ENCODE measurements at places on chromosomes 3 and 15. TPM values are rescaled to one million over a fixed set of nuclear protein-coding genes. Genes with fewer than 3 reads are reported as not detected.

The GPR62 gene
- 0.02 TPM for total RNA-seq

- no peak for DNase-seq
Observed at GRCh38 chr3:12179441-12179840, 20.7 kb upstream of the TIMP4 start.

DNA sequence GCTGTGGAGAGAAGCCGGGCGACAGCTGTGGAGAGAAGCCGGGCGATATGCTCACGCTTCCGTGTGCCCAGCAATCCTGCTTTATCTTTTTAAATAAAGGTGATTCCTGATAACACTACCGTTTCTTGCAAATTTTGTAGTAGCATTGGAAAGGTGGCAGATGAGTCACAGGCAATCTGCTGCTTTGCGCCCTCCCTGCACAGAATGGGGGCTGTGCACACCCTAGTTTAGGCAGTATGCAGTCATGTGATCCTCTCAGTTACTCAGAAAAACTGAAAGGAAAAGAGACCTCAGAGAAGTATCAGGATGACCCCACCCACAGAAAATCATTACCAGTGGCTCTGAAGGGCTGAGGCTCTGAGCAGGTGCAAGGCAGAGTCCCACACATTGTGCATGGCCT, 24.9 kb upstream of the TMCC1 start:
- DNase-seq: no peak

- no peak for DNase-seq
Observed at GRCh38 chr3:9298236-9298635, 48.8 kb upstream of the SRGAP3 start.

The PARP15 gene
- not detected for total RNA-seq

The C3orf20 gene
- not detected for total RNA-seq

The HRH1 gene
- 13.9 TPM for total RNA-seq

DNA sequence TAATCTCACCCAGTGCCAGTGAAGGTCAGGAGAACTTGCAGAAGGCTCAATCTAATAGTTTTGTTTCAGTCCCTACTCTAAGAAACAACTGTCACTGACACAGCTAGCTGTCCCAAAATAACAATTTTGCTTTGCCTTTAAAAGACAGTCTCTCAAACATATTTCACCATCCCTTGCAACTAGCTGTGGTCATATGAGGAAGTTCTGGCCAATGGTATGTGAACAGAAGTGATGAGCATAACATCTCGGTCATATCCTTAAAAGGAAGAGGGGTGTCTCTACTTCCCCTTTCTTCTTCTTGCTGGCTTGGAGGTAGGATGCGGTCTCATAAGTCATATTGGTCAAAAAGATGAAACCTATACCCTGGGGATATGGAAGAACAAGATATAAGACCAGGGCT, 198.1 kb downstream of the NEK10 start:
- DNase-seq: no peak

The KLHL40 gene
- not detected for total RNA-seq

The GOLGA6D gene
- not detected for total RNA-seq

The RASA2 gene
- total RNA-seq: 16.4 TPM

The GAP43 gene
- total RNA-seq: 0.71 TPM

- DNase-seq: peak; percentile 98
Observed at GRCh38 chr3:107208100-107208499, 169.1 kb upstream of the CCDC54 start.

DNA sequence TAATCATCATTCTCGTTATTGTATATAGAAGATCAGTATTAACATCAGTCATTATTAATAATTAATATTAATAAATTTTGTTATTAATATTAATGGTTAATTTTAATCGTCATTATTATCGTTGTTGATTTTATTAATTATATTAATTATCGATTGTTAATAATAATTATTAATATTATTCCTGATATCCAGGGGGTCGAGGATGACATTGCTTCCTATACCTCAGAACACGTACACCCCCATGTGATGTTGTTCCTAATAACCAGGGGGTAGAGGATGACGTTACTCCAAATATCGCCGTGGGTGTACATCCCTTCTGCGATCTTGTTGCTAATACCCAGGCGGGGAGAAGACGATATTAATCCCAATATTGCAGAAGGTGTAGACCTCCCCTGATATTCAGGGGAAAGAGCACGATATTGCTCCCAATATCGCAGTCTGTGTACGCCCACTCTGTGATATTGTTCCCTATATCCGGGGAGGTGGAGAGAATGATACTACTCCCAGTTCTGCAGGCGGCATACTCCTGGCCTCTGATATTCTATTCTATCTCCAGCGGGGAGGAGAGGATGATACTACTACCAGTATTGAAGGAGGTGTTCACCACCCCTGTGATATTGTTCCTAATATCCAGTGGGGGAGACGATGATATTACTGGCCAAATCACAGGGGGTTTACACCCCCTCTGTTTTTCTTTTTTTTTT, 22.3 kb upstream of the BMF start:
- DNase-seq: no peak

DNA sequence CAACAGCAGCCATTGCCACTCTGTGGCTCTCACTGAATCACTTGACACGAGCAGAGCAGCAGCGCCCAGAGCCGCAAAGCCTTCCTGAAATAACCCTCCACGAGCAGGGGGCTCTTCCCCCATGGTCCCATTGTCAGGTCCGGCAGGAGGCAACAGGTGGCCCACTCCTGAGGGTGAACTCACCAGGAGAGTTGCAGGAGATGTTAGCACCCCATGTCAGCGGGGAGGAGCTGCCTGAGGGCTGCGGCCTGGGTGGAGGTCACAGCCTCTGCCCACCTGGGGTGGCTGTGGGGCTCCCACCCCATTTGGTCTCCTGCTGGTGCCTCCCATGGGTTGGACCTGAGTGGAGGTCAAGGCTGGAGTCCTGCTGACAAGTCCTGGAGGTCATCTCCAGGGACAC, 12.3 kb upstream of the C3orf22 start:
- DNase-seq: no peak

GRCh38 chr3:171838218-171838720, 4.9 kb upstream of the TMEM212 start:
- peak; percentile 71 for DNase-seq

- peak; percentile 19 for DNase-seq
Observed at GRCh38 chr3:84724877-84725276, 233.9 kb upstream of the CADM2 start.

GRCh38 chr3:141063831-141064230, 12.7 kb downstream of the SPSB4 start:
- DNase-seq: no peak

DNA sequence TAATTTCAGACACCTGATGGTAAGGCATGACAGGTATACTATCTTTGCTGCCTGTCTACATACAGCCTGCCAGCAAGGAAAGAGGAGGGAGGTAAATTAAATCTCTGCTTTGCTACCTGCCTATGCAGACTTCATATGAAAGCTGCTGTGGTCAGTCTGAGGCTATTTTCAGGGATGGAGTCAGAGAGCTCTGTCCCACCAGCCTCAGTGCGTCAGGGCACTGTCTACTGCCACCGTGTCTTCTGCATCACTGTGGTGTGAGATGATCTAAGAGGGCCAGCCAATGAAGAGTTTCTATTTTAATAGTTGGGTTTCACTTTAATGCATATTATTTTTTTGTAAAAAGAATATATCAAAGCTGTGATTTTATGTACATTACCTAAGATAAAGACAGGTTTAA, 125.6 kb downstream of the CADPS start:
- DNase-seq: no peak

- DNase-seq: no peak
Observed at GRCh38 chr3:156492801-156493261, 62.1 kb downstream of the SSR3 start.

GRCh38 chr15:60389261-60390077, 8.3 kb downstream of the ANXA2 start:
- DNase-seq: no peak

- no peak for DNase-seq
Observed at GRCh38 chr3:127209840-127210653, 17.1 kb downstream of the PRR23E start.

The AHSG gene
- not detected for total RNA-seq

DNA sequence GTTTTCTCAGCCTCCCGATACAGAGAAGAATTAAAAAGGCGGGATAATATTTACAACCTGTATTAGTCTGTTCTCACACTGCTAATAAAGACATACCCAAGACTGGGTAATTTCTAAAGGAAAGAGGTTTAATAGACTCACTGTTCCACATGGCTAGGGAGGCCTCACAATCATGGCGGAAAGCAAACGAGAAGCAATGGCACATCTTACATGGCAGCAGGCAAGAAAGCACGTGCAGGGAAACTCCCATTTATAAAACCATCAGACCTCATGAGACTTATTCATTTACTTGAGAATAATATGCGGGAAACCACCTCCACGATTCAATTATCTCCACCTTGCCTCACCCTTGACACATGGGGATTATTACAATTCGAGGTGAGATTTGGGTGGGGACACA, 27.5 kb upstream of the RPL39L start:
- no peak for DNase-seq

The DZIP1L gene
- 15.8 TPM for total RNA-seq

The MAP3K13 gene
- total RNA-seq: 47.9 TPM

- DNase-seq: no peak
Observed at GRCh38 chr3:187995043-187995400, 158.9 kb upstream of the LPP start.

- peak; percentile 67 for DNase-seq
Observed at GRCh38 chr3:147937341-147937740, 528.2 kb downstream of the ZIC1 start.

The GOLGA6L9 gene
- total RNA-seq: 0.12 TPM

The ESYT3 gene
- total RNA-seq: 0.52 TPM

DNA sequence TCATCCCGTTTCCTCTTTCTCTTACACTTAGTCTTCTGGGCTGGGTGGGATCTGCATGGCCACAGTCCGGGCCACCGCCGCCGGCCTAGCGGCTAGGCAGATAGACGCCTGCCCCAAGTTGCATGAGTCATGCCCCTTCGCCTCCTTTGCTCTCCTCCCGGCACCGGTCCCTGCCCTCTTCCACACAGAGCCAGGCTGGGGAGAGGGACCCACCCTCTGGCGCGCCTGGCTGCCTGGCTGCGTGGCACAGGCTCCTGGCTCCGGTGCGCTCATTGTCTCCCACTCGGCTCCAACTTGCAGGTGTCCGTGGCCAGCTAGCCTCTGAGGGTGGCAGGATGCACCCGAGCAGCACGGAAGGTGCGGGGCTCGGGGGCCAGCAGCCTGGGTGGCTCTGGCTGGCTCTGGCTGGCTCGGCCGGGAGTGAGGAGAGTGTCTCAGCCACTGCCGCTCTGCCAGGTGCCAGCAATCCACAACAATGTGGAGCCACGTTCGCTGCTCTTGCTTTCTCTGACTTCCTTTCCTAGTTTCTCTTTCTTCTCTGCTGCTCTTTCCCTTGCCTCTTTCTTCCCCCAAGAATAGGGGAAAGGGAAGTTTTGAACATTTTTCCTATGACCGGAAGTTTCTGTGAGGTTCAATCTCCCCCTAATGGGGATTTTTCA, 22.4 kb upstream of the MTHFS start:
- DNase-seq: no peak

The PLSCR4 gene
- total RNA-seq: 20.4 TPM

GRCh38 chr3:112770032-112770626, 76.5 kb downstream of the CD200R1L start:
- peak; percentile 83 for DNase-seq

The CLDN16 gene
- not detected for total RNA-seq

GRCh38 chr15:98734466-98735199, 86.3 kb downstream of the IGF1R start:
- DNase-seq: peak; percentile 31

DNA sequence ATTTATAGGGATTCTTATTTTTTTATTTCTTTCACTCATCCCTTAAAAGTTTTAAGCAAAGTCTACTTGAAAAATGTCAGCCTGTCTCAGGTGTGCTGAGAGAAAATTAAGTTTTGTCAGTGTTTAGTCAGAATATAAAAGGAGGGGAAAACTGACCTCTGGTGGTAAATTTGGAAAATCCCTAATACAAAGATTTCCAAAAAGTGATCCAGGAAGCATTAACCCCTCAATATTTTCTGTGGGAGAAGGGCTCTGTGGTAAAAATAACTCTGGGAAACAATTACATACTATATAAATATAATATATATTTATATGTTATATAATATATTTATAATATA, 41.0 kb upstream of the FRMD4B start:
- no peak for DNase-seq

GRCh38 chr3:59052803-59053411, 3.1 kb upstream of the CFAP20DC start:
- DNase-seq: peak; percentile 39

- DNase-seq: peak; percentile 40
Observed at GRCh38 chr15:26891448-26892181, 24.8 kb downstream of the GABRA5 start.

DNA sequence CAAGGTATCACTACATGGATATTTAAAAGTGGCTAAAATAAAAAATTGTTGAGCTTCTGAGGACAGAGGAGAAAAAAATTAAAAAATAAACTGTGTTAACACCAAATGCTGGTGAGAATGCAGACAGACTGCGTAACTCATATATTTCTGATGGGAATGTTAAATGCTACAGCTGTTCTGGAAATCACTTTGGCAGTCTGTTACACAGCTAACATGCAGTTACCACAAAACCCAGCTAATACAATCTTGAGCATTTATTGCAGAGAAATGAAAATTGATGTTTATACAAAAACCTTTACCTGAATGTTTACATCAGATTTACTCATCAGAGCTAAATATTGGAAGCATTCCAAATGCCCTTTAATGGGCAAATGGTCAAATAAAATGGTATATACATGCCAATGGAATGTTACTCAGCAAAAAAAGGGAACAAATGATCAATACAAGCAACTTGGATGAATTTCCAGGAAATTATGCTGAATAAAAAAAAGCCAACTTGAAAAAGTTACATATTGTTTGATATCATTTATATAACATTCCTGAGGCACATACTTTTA, 24.6 kb downstream of the MNS1 start:
- no peak for DNase-seq

GRCh38 chr3:187744169-187745151, 808 bp downstream of the BCL6 start:
- DNase-seq: peak; percentile 69

The NAALADL2 gene
- 5.1 TPM for total RNA-seq

DNA sequence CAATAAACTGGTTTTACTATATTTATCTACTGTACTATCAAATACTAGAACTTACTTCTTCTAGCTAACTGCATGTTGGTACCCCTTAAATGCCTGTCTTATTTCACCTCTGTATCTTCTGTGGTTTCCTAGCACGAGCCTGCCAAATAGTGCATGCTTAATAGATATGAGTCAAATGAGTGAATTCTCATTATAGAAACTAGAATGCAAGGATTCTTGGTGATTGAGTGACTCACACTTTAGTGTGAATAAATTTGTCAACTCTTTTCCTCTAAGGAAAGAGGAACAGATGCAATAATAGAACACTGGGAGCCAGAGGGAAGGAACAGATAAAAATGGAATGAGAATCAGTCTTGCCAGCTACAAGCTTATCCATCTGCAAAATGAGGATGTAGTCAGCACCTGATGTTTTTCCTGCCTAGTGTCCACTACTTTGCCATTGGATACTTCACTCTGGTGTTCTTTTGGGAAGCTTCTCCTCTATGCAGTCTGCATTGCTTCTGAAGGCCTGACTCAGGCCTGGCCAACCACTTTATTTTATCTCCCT, 189.1 kb upstream of the CADPS start:
- no peak for DNase-seq

- peak; percentile 90 for DNase-seq
Observed at GRCh38 chr3:11096266-11097139, 57.8 kb upstream of the HRH1 start.

- no peak for DNase-seq
Observed at GRCh38 chr3:174636451-174636850, 222.7 kb upstream of the NAALADL2 start.

Measured in M059J (cell line).